Stimulated activated CD4-positive, alpha-beta T cell treated with anti-CD3 and anti-CD28 coated beads, TNF-alpha, amount 100 ng/mL, for 4 hours (primary cell): ENCODE measurements at places on chromosomes 3 and 15.

DNA sequence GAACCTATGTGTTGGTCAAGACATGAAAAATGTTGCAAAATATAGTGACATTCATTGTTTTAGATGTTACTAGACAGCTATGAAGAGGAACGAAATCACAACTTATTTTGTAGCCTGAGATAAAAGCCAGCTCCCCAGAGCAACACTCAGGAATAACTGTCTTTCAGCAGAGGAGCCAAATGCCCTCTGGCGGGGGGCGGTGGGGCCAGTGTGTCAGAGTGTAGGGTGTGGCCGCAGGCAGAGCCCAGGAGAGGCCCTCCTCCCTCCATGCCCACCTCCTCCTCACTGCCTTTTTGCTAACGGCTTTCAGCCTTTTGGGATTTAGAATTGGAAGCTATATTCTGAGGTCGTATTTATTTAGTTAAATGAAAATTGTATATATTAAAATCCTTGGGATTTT, 16.9 kb downstream of the APOD start:
- DNase-seq, result no peak

GRCh38 chr3:193271101-193271840, 30.2 kb downstream of the PLAAT1 start:
- DNase-seq, result no peak

DNA sequence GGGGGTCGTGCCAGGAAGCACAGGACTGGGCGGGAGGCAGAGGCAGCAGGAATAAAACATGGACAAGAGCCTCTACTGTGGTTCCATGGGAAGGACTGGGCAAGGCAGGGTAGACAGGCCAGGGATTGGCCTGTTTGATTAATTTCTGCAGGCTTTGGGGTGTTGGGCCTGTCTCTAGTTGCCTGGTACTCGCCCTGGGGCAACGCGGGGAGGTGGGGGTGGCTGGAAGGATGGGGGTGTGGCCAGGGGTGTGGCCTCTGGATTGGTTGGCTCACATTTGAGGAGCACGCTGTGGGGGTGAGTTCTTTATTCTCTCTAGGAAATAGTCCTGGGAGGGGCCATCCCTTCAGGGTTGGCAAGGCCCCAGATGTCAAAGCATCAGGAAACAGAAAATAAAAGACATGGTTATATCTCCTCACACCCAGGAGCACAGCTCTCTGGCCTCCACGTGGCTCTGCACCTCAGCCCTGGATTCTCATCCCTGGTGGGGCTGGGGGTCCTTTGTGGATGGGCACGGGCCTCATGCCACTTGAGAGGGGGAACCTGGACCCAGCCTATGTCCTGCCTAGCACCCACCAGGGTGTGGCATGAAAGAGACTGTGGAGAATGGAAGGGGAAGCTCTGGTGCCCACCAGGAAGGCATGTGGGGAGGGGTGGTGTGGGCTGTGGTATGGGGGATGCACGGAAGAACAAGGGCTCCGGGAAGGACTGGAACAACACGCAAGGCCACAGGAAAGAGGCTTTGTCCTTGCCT, 223.0 kb upstream of the LYSMD4 start:
- DNase-seq, result no peak

DNA sequence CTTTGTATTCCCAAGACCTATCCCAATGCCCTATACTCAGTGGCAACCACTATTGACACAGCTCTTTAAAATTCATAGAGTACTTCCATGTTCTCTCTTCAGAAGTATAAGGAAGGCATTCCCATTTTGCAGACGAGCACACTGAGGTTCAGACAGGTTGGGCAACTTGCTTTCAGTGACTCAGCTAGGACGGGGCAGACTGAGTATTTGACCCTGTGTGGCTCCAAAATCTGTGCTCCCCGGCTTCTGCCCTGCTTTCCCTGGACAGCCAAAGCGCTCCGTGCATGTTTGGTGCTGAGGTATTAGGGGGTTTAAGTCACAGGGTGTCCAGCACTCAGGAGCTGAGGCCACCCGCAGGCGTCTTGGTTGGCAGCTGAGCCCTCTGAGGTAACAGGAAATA, 59.5 kb downstream of the CEMIP start:
- no peak for DNase-seq

DNA sequence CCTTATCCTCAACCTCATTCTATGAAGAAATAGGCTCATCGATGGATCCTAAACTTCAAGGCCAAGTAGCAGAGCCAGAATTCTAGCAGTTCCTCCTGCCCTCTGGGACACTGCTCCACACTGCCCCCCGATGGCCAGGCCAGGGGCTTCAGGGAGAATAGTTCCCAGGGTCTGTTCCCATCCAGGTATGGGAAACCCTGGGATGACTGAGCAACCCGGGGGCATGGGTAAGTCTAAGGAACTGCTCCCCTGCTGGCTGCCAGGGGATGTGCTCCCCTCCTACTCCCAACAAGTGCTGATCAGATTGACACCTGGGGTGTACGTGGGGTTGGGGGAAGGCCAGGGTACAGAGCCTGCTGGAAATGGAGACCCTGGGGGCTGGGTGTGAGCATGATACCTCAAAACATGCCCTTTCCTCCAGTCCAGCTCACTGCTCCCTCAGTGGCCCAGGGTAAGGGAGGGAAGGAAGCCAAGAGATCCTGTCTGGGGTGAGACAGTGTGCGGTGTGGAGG, 7.6 kb downstream of the ULK3 start:
- DNase-seq, result no peak

DNA sequence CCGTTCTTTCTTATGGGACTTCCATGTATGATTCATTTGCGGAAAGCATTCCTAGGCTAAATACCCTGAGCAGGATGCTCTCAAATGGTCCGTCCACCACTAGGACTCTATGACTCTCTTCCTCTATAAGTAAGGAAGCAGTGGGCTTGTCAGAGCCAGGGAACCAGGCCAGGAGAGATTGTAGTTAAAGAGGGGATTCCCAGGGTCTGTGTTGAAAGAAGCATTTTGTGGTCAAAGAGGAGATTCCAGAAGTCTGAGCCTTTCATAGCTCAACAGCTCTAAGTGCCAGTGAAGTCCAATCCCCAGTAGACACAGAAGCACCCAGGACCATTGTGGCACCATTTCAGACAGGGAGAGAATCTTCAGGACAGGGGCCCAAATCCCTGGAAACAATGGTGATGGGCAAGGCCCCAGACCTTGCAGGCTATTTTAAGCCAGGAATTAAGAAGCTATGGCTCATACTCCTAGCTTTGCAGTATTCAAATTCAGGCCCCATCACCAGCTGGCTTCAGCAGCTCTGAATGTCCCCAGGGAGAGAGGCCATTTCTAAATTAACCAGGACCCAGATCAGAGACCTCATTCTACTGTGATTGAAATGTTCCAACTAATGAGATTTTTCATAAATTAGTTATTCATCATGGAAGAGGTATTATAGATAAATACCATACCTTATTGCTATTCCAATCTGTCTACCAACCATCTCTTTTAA, 81.7 kb downstream of the CD47 start:
- no peak for DNase-seq

DNA sequence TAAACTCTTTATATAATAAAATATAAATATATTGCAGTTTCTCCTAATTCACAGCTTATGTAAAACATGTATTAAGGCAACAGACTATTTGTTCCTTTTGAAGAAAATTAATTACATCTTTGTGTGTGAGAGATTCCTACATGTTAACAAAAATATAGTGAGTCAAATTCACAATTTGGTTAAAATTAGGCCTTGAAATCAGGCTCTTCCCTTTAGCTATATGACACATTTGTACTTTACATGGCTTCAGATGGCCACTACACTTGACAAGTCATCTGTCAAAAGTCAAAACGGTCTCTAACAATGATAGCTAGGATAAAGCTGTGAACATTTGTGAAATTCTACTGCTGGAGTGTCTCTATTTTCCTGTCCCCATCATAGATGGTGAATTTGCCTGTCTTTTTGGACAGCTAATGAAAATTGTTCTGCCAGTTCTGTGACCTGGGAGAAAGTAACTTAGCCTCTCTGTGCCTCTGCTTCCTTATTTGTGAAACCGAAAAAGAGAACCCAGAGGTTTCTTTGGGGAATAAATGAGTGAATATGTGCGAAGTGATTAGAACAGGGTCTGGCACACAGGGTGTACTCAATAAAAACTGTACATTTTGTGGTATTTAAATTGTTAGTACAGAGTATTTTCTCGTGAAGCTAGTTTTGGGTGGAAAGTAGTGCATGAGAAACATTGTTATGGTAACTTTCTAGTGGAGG, 23.6 kb downstream of the TM4SF4 start:
- no peak for DNase-seq

DNA sequence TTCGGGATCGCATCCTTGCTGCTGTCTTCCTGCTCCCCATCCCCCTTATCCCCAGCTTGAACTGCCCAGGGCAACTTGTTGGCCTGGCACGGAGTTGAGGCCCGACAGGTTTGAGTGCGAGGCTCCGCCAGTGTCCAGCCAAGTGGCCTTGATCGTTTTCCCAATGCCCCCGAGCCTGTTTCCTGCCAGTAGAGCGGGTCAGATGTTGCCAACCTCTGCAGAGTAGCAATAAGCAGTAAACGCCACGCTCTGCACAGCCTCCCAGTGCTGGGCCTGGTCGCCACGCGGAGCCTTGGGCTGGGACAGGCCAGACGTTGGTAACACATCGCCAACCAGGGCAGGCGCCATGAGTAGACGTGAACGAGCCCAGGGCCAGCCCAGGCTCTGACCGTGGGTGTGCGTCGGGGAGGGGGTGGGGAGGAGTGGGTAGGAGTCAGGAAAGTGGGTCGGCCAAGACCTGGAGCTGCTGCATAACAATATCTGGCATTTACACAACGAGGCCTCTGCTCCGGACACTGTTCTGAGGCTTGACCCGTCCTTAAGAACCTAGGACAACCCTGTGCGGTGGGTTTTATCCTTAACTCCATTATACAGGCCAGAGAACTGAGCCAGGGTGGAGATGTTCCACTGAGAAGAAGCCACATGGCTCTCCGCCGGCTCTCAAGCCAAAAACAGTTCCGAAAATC, 444 bp upstream of the ABHD14A start:
- no peak for DNase-seq

- DNase-seq, result no peak
Measured at GRCh38 chr3:12222775-12223485, 64.2 kb upstream of the TIMP4 start.

GRCh38 chr15:93719921-93720351, 511.4 kb upstream of the MCTP2 start:
- DNase-seq, result no peak

- DNase-seq, result no peak
Measured at GRCh38 chr3:13125092-13126015, 52.1 kb upstream of the IQSEC1 start.

- DNase-seq, result no peak
Measured at GRCh38 chr3:194032828-194033435, 103.0 kb upstream of the HES1 start.
